Right atrium auricular region (tissue), 2 donors: ENCODE measurements at places on chromosomes 5 and 9. TPM values are rescaled to one million over a fixed set of nuclear protein-coding genes. Genes with fewer than 3 reads are reported as not detected.

DNA sequence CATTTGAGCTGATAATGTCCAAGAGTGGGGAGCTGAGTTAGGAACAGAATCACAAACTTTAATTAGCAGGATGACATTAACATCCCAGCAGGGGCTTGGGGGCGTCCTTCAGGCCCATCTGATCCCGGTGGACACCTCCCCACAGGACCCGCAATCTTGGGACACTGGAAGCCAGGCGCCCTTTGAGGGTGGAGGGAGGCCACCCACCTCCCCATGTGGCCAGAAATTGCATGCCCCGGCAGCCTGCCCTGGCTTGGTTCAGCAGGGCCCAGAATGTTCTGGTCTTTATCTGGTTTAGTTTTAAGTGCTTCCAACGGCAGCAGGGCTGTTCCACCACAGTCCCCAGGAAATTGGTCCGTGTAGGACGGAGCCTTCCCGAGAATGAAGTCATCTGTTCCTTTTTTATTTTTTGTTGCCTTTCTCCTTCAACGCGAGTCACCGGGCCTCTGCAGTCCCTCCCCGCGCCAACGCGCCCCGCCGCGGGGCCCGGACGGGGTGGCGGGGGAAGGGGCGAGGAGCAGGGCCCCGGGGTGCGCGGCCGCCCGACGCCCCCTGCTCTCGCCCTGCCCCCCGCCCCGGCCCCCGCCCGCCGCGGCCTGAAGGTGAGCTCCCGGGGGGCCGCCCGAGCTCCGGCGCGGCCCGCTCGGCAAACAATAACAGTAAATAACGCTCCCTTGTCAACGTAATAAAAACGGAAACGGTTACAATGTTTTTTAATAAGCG is 207.9 kb downstream of the C9orf50 start:
- DNase-seq: peak; percentile 88
- H3K27me3 ChIP-seq: no peaks in the 10 kb centered on the region
- no peaks in the 10 kb centered on the region for H3K36me3 ChIP-seq
- H3K4me3 ChIP-seq: peak overlapping the region; percentile 45

DNA sequence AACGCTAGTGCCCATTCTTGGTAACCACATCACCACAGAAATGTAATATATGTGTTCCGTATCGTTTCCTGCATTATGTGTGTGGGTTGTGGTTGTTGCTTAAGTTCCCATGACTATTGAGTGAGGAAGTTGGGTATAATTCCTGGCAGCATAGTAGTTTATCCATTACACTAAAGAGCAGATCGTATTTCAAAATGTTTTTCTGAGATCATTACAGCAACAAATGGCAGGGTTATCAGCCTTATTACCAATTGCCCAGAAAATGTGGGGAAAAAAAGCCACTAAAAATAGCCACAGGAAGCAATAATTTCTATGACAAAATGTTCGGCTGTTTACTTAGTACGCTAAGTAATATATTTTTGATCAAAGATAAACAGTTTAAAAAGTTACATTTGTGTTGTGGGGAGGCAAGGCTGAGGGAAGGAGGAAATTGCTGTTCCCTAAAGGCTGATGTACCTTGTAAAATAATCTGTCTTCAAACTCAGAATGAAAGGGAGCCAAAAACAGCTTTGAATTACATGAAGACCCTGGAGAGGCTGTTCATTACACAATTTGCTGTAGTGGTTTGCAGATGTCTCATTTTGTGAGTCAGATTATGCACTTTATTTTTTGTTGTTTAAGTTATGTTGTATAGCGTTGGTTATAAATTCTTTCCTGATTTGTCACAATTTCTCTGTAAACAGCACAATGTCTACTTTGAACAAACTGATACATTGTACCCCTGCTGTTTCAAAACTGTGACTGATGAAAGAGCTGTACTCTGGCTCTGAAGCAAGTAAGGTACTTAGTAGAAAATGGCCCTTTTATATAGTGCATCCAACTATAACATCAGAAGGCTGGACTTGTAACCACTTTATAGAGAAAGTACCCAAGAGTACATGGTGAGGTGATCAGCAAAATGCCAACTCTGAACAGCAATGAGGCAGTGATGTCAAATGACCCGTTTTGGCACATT is 1028.5 kb downstream of the NR2F1-AS1 start:
- no peaks in the 10 kb centered on the region for H3K36me3 ChIP-seq
- no peak overlapping the region for H3K4me3 ChIP-seq
- no peaks in the 10 kb centered on the region for H3K4me1 ChIP-seq

- peak overlapping the region; percentile 29 for H3K27ac ChIP-seq
- no peak overlapping the region for H3K4me3 ChIP-seq
- H3K36me3 ChIP-seq: no peaks in the 10 kb centered on the region
- peak; percentile 61 for DNase-seq
- no peaks in the 10 kb centered on the region for H3K27me3 ChIP-seq
Observed at GRCh38 chr5:82466986-82467561, 188.9 kb upstream of the RPS23 start.

C5orf52 gene
- total RNA-seq: not detected

DNA sequence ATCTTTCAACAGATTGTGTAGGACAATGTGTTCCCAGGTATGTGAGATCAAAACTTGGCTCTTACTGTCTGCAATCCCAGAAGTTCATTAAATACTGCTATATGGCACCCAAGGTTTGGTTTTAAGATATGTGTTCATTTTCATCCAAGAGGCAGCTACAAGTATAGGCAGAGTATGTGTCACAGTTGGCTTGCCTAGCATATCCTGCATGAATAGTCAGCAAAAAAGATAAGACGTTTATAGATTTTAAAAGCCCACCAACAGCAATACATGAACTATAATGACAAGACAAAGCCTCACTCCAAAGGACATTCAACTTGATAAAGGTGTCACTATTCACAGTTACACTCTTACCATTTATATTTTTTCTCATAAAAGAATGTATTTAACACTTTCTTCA is 99.1 kb downstream of the BNC2 start:
- H3K27me3 ChIP-seq: no peaks in the 10 kb centered on the region
- no peak for DNase-seq
- no peaks in the 10 kb centered on the region for H3K4me1 ChIP-seq
- H3K4me3 ChIP-seq: no peak overlapping the region
- no peaks in the 10 kb centered on the region for H3K36me3 ChIP-seq

ZNF366 gene
- 9.0 TPM for total RNA-seq

DNA sequence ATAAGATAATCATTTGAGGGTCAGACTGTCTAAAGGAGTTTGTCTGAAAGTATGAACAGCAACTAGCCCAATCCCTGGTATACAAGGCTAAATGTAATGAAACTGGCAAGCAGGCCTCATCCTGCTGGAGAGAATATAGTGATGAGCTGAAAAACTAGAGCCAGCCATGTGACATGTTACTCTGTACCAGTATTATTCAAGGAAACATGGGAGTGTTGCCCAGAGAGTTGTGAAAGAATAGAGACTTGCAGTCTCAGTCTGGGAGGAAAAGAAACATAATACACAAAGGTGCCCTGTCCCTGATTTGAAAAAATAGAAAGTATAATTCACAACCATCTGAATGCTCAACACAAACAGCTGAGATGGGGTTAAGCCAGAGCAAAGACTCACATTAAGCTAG is 37.9 kb upstream of the HTR1A start:
- no peaks in the 10 kb centered on the region for H3K4me1 ChIP-seq
- no peaks in the 10 kb centered on the region for H3K36me3 ChIP-seq
- no peak overlapping the region for H3K4me3 ChIP-seq
- no peak overlapping the region for H3K27ac ChIP-seq
- no peaks in the 10 kb centered on the region for H3K27me3 ChIP-seq

- no peaks in the 10 kb centered on the region for H3K36me3 ChIP-seq
- no peak overlapping the region for H3K27ac ChIP-seq
- no peak overlapping the region for H3K4me3 ChIP-seq
- no peaks in the 10 kb centered on the region for H3K4me1 ChIP-seq
Observed at GRCh38 chr9:32707326-32707725, 71.9 kb upstream of the TAF1L start.

- DNase-seq: peak; percentile 50
- H3K36me3 ChIP-seq: no peaks in the 10 kb centered on the region
- H3K4me1 ChIP-seq: peaks cover 54% of the 10 kb centered on the region
- H3K27me3 ChIP-seq: no peaks in the 10 kb centered on the region
Observed at GRCh38 chr9:127051881-127052595, 70.4 kb downstream of the ANGPTL2 start.

GRCh38 chr5:59008816-59009473 is 426.1 kb downstream of the RAB3C start:
- H3K4me1 ChIP-seq: peaks cover 5% of the 10 kb centered on the region
- no peak overlapping the region for H3K27ac ChIP-seq
- H3K27me3 ChIP-seq: no peaks in the 10 kb centered on the region
- no peaks in the 10 kb centered on the region for H3K36me3 ChIP-seq
- DNase-seq: no peak
- no peak overlapping the region for H3K4me3 ChIP-seq

DNA sequence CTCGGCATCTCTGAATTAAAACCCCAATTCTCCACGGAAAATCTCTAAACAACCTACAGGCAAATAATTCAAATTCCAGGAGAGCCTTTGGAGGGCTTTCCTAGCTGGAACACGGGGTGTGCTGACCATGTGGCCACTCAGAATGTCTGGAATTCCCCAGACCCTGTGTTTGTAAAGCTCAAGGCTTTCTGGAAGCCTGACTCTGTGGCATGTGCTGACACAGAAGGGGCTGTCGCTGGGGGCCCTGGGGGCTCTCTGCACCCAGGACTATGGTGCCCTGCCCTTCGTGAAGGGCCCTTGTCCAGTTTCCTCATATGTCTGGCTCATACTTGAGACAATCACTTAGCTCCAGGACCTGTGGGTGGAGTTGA is 29.0 kb upstream of the BOD1 start:
- no peak for DNase-seq
- no peaks in the 10 kb centered on the region for H3K36me3 ChIP-seq
- H3K27ac ChIP-seq: no peak overlapping the region
- H3K27me3 ChIP-seq: no peaks in the 10 kb centered on the region
- no peaks in the 10 kb centered on the region for H3K4me1 ChIP-seq

DNA sequence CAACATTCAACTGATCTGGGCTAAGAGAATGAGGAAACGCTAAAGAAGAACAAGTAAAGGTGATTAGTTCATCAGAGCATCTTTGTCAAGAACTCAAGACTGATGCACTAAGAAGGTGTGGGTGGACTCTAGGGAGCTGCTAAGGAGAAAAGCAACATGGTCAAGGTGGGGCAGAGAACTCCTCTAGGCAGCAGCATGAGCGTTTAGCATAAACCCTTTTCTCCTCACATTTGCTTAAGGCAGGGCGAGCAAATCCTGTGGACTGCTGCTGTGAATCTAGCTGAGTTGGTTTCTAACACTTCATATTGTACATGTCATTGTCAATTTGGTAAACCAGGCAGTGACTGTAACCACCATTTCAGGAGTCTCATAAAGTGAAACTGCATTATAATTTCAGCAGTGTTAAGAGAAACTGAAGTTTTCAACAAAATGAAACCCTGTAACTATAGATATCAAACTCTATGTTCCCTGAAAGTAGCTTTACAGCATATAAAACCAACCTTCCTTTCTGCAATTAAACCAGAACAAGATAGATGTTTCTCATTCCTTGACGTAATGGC is 45.9 kb upstream of the MAN2A1 start:
- no peak overlapping the region for H3K27ac ChIP-seq

PCDHGA1 gene
- total RNA-seq: 1.4 TPM

DNA sequence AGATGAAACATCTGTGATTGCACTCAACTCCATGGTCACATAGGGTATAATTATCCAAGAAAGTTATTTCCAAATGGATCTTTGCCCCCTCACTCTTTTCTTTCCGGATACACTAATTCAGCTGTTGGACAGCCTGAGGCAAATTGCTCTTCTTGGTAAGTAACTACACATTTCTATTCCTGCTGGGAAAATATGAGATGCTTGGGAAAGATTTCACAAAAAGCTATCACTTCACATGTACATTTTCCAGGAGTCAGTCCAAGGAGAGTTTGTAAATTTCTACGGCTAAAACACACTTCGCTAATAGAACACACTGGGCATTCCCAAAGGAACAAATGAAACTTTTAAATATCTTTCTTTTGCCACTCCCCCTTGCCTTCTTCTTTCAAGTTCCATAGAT is 123.0 kb upstream of the GRIA1 start:
- DNase-seq: no peak
- no peaks in the 10 kb centered on the region for H3K27me3 ChIP-seq
- H3K4me1 ChIP-seq: no peaks in the 10 kb centered on the region
- H3K4me3 ChIP-seq: no peak overlapping the region
- no peaks in the 10 kb centered on the region for H3K36me3 ChIP-seq

- H3K4me3 ChIP-seq: no peak overlapping the region
- no peaks in the 10 kb centered on the region for H3K4me1 ChIP-seq
- H3K36me3 ChIP-seq: no peaks in the 10 kb centered on the region
- no peak for DNase-seq
Observed at GRCh38 chr9:1513105-1513504, 462.9 kb downstream of the DMRT2 start.

DNA sequence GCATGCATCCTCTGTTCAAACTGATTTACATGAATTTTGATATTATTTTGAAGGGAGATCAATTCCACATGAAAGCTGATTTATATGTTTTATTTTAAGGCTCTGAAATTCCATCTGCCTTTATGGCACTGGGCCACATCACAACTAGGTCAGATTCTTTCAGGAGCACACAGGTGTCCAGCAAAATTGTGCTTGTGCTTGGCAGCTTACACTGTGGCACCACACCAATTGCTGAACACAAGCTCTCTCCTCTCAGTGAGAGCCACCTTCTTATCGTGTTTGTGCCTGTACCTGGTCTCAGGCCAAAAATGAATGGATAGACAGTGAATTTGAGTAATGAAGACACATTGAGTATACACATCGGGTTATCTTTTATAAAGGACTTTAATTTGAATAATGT is 200.4 kb downstream of the CDH10 start:
- no peaks in the 10 kb centered on the region for H3K27me3 ChIP-seq
- no peaks in the 10 kb centered on the region for H3K36me3 ChIP-seq
- H3K4me1 ChIP-seq: no peaks in the 10 kb centered on the region
- no peak overlapping the region for H3K27ac ChIP-seq
- H3K4me3 ChIP-seq: no peak overlapping the region

DNA sequence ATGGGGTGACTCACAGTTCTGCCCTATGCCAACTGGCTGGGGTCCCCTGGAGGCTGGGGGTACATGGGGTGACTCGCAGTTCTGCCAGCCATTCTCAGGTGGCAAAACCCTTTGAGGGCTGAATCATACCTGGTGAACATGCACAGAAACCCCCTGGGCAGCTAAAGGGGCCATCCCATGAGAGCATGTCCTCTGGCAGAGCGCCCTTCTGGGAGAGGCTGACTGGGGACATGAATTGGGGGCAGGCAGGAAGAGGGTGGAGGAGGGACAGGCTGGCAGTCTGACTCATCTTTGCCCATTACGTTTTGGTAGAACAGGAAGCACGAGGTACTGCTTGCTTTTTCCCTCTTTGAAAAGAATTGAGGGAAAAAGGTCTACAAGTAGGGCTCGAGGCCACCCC is 16.7 kb downstream of the TRAF1 start:
- H3K4me1 ChIP-seq: no peaks in the 10 kb centered on the region
- no peak overlapping the region for H3K27ac ChIP-seq
- H3K4me3 ChIP-seq: no peak overlapping the region
